Stimulated activated CD8-positive, alpha-beta memory T cell treated with anti-CD3 and anti-CD28 coated beads, Interleukin-2, amount 100 ng/mL, for 1 hour (primary cell): ENCODE measurements at places on chromosomes 4 and X.

DNA sequence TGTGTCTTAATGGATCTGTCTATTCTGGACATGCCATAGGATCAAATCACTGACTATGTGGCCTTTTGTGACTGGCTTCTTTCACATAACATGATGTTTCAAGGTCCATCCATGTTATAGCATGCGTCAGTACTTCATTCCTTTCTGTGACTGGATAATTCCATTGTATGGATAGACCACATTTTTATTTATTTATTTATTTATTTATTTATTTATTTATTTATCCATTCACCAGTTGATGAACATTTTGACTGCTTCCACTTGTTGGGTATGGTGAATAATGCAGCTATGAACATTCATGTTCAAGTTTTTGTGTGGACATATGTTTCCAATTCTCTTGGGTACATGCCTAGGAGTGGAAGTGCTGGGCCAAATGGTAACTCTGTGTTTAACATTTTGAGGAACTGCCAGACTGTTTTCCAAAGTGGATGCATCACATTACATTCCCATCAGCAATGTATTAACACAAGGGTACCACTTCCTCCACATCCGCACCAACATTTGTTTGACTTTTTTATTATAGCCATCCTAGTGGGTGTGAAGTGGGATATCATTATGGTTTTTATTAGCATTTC lies 14.0 kb downstream of the RTL5 start:
- no peak for DNase-seq

GRCh38 chrX:53281321-53281822 lies at the start of gene IQSEC2:
Gene IQSEC2 (minus strand): TSS chrX:53281584.
- DNase-seq, result no peak

DNA sequence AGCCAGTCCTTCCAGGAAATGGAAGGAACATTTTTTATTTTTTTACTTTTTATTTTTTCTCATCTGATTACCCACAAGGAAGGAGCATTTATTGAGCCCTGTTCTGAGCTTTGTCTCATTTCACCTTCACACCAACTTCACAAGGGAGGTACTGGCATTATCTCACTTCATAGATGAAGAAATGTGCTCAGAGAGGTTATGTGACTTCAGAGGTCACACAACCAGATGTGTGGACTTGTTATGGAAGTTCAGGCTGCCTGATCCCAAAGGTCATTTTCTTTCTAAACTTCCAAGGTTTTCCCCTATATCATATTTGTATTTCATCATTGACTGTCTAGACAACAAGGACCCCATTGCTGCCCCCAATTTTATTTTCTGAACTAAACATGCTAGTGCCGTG lies 160.3 kb downstream of the DCLK2 start:
- DNase-seq, result no peak

DNA sequence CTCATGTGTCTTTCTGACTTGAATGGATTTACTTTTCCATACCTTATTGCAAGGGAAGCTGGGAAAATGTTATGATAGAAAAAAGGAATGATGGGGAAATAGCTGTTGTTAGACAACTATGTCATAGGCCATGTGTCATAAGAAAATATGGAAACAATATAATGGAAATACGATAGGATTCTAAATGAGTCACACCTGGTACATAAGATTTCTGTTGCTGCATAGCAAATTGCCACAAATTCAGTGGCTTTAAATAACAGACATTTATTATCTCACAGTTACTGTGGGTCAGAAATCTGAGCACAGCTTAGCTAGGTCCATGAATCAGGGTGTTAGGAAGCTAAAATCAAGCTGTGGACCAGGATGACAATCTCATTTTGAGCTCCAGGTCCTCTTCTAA lies 44.6 kb upstream of the ANKRD50 start:
- no peak for DNase-seq

DNA sequence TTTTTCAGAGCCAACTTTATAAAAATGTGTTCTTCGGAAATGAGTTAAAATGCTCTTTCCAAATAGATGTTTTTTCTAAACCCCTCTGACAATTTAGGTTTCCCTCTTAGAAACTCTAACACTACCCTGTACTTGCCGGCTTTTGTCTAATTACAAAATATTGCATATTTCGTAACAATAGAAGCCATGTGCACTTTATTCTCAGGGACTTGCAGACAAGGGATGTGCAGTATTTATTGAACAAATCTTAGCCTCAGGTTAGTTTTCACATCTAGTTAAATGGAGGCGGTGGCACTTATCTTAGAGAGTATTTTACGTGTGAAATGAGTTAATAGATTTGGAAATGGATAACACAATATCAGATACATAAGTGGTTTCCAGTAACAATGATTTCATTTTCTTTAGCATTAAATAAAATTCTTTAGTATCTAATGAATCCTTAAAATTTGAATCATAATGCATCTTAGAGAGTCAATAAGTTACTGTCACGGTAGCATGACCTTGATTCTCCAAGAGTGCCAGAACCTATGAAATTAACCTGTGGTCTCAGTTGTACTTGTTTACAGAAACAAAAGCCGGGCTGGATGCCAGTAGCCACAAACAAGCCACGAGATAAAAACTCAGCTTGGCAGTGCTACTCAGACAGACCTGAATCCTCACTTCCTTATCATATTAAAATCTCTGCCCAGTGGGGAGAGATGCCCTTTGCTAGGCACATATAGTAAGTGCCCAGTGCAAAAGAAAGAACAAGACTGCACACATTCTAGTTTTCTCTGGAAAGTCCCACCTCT lies 772 bp upstream of the PABPC4L start:
- DNase-seq, result no peak

DNA sequence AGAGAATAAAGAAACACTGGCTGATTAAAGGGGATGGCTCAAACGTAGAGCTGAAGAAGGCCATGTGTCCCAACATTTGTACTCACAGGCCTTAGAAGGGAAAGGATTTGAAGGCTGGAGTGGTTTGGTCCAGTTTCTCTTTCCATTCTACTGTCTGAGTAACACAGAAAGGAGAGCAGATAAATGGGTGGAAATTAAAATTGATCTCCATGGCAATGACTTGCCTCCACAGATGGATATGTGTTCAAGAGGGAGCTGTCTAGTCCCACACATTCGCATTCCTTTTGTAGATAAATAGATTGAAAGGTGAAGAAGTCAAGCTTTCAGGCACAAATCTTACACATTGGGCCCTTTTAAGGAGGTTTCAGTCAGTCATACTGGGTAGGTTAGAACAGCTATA lies 74.6 kb downstream of the DOCK11 start:
- no peak for DNase-seq

DNA sequence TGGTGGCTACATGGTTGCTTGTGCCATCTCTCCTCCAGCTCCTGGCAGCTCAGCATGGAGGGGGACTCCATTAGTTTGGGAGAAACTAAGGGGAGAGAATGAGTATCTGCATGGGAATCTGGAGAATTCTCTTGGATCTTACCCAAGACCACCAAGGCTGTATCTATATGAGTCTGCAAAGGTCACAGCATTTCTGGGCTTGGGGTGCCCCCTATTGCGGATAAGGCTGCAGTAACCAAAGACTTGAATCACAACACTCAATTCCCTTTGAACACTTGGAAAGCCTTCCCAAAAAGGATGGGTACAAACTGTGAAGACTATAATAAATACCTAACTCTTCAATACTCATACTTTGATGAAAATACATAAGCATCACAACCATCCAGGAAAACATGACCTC lies 623.5 kb upstream of the NR3C2 start:
- DNase-seq, result no peak

DNA sequence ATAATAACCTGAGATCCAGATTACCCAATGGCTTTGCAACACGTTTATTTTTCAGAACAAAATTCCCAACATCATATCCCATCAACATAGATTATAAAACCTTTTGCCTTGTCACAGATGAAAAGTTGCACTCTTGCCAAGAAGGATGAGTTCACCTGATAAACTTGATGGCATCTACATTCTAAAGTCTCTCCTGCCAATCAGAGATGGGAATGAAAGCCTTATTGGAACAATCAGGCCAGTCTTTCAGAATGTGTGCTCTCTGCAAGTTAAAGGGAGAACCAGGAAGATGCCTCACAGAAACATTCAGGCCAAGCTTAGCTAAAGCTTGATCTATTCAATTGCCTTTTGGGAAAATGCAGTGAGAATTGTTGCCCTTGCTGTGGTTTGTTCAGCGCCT lies 1.3 kb downstream of the LPAR4 start:
- no peak for DNase-seq

GRCh38 chrX:124605511-124605910 lies 259.1 kb downstream of the SH2D1A start:
- no peak for DNase-seq

GRCh38 chr4:147994076-147994475 lies 262.2 kb downstream of the ARHGAP10 start:
- DNase-seq, result no peak

DNA sequence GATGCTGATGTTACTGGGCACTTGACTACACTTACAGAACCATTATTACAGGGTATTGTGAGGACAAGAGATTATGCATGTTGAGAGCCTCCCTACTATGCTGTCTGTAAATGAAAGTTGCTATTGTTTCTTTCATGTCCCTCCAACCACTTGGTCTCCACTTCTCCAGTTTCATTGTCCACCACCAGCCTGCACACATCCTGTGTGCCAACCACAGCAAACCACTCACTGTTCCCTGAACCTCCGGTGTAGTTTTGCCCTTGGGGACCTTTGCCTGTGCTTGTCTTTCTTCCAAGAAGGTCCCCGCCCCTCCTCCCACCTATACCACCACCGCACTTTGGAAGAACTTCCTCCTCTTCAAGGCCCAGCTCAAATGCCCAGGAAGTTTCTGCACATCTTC lies 43.1 kb upstream of the AFF2 start:
- DNase-seq, result no peak

GRCh38 chr4:36243355-36244256 lies 708 bp downstream of the ARAP2 start:
- DNase-seq, result peak; percentile 19

DNA sequence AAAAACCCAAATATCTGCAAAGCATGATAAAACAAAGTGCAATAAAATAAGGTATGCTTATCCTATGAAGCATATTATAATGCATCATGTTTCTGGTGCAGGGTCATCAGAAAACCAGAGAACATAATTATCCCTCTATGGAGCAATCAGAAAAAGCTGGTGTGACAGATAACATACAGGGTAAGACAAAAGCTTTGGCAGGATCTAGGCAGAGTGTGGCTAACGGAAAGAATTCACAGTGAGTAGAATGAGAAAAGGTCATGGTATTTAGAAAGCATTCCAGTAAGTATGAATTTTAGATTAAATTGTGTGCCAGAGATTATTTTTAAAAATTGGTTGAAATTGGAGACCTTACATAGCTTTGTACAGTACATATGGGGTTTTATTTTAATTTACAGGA lies 29.0 kb upstream of the UGT2B4 start:
- no peak for DNase-seq
